Activated naive CD4-positive, alpha-beta T cell treated with anti-CD3 and anti-CD28 coated beads, Interleukin-2, amount 50 U/mL, for 16 hours (primary cell): ENCODE measurements at places on chromosomes 16 and 17.

DNA sequence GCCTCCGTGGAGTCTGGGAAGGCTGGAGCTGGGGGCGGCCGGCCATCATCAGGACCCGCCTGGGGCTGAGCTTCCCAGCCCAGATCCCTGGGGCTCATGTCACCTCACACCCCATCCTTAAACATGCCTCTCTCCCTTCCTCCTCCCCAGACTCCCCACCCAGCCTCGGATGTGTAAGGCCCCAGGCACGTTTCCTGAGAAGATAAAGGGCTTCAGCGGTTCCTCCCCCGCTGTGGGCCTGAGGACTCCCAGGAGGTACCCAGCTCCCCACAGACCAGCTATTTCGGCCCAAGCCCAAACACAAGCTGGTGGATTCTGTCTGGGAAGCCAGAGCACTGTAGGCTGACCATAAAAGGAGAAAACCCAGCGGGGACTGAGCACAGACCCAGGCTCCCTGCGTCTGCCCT lies 49.2 kb downstream of the MYH11 start:
- DNase-seq: no peak

GRCh38 chr17:12472252-12473173 lies 193.2 kb upstream of the MYOCD start:
- DNase-seq: no peak

DNA sequence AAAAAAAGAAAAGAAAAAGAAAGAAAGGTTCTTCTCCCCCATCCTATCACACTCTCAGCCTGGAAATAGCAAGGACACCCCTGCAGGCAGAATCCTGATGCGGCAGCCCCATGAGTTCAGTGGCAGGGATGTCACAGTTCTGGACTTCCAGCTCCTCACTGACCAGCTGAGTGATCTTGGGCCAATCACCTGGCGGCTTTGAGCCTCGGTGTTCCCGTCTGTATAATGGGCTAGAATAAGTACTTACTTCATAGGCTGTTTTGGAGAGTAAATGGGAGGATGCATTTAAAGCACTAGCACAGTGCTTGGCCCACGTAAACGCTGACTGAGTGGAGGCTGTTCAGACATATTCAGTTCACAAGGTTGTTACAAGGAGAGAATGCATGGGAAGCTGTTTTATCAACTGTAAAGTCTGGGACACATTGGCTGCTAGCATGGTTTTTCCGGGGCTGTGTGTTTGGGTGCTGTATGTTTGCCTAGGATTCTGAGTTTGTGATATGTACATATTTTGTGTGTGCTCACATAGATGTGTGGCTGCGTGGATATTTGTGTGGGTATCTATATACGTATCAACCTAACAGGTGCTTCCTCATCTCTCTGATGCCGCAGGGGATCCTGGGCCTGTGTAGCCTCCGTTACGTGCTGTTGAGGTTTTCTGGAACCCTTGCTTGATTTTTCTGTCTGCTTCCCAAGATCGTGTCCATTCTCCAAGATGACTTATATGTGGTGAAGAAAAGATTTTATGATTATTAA lies 3.4 kb downstream of the BHLHA9 start:
- DNase-seq: no peak

DNA sequence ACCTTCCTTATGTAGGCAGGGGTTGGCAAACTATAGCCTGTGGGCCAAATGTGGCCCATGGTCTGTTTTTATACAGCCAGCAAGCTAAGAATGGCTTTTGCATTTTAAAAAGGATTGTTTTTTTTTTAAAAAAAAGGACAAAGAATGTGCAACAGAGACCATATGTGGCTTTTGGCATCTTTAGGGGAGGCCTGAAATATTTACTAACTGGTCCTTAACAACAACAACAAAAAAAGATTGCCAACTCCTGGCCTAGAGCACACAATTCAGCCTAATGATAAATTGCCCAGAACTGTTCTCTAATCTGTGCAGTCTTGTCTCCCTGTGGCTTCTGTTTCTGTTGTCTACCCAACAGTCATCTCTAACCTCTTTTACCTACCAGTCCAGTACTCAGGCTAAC lies 67.1 kb downstream of the SSH2 start:
- no peak for DNase-seq

GRCh38 chr16:58280846-58281301 lies 14.0 kb downstream of the PRSS54 start:
- no peak for DNase-seq

- DNase-seq: peak; percentile 57
Measured at GRCh38 chr16:88561485-88562359, 8.5 kb upstream of the ZC3H18 start.

DNA sequence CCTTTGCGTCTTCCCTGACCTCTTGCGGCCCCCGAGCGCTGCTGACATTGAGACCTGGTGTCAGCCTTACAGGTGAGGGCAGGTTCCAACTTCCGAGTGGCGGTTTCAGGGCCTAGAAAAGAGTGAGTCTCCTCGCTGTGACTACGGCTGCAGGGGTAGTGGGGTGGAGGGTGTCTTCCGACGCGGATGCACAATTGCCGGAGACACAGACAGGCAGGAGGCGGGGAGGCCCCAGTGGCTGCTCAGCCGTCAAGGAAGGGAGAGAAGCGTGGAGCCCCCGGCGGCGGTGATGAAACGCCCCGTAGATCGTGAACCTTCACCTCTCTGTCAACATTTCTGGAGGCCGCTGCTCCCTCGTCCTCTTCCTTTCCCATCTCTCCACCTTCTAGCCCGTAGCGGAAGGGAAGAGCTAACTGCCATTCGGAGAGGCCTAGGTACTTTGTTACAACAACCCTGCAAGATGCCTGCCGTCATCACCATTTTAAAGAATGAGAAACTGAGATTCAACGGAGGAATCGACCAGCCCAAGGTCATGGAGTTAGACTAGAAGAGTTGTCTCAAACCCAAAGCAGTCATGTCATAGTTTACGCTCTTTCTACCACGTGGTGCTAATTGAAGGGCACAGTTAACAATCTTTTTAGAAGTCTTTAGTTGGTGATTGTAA lies 485 bp downstream of the DNAJA3 start:
- no peak for DNase-seq

GRCh38 chr17:17204635-17205231 lies 1.4 kb downstream of the PLD6 start:
- no peak for DNase-seq

DNA sequence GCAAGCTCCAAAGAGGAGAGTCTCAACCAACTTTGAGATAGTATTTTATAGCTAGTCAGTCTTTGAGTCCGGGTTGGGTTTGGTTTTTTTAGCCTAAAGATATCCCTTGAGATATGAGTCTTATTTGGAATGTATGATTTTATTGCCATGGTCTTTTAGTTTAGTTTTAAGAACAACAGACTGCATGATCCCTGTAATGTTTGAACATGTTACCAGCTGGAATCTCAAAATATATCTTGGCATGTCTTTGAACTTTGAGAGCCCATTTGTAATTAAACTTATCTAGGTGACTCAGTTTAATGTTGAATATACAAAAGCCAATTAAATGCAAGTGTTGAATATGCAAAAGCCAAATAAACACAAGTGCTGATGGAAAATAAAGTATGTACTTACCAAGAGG lies 100.6 kb downstream of the TANGO6 start:
- no peak for DNase-seq

DNA sequence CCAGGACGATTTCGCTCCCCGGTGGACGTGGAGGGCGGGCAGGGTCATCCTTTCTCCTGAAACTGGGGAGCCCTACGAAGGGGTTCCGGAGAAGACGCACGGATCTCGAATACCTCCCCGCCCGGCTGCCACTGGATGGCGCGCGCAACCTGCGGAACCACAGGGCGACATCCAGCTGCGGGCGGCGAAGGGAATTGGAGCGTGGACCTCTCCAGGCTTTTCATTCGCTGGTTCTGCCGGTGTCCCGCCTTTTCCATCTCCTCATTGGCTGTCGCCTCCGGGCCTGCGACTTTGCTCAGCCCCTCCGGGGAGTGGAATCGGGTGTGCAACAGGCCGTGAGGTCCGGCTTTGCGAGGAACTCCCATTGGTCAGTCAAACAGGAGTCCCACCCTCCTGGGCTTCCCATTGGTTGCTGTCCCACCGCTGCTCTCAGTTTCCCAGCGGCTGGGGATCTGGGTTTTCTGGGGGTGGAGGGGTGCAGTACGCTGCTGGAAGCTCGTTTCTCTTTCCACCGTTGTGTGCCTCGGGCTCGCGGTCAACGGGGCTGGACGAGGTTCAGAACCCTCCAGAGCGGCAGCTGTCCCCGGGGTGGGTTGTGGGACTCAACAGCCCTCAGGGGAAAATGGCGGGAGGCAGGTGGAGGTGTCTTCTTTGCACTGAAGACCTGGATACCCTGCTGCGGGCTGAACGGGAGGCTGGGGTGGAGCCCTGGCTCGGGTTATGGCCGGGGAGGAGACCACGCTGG lies 14.5 kb downstream of the OR1D5 start:
- peak; percentile 96 for DNase-seq

- DNase-seq: no peak
Measured at GRCh38 chr17:40576113-40576740, 11.0 kb upstream of the CCR7 start.

DNA sequence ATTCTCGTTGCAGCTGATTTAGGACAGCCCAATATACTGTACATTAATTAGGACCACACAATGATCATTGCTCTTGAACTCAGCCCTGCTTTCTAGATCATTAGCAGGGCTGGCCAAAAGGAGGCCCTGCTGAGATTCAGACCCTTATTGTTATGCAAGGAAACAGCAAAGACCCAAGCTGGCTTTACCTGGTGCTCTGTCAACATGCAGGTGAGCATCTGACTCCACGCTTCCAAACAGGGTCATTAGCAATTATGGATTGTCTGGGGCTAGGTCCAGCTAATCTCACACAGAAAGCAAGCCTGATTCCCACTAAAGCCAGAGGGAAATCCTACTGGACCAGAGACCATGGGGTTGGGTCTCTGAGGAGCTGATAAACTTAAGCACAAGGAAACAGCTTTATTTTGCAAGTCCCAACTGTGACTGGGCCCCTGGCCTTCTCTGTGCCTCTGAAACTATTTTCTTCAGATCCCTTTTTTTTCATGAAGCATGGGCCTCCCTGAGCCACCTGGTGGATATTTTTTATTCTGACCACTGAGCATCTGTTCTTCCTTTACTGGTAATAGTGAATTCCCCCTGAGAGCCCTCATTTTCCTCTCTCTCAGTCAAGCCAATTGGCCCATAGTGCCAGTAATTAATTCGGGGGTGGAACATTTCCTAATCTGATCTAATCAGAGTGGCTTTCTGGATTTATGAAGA lies 236.1 kb downstream of the GRIN2A start:
- DNase-seq: no peak

GRCh38 chr17:62064791-62065563 lies at the start of gene MED13:
TSS of gene MED13 (minus strand) at chr17:62065278. CDS start at chr17:62065205, 73 bp downstream.
- peak; percentile 55 for DNase-seq

GRCh38 chr17:57197466-57198071 lies 58.8 kb upstream of the MSI2 start:
- DNase-seq: no peak

DNA sequence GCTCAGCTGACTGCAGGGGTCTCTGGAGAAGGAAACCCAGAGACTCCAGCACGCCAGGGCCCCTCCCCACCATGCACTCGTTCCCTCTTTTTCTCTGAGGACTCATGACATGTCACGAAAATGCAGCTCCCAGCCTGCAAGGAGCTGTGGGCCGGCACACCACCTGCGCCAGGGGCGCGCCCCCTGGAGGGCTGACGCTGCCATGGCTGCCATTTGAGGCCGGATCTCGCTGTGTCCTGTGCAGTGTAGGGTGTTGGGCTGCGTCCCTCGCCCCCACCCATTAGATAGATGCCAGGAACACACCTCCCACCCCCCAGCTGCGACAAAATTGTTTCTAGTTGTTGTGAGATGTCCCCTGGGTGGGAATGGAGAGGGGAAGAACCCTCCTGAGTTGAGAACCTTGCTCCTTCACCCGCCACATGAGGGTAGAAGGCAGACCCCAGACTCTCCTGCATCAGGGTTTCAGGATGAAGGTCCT lies 8.2 kb downstream of the SYNGR2 start:
- peak; percentile 79 for DNase-seq

- no peak for DNase-seq
Measured at GRCh38 chr17:76925441-76925891, 57.3 kb downstream of the MGAT5B start.

DNA sequence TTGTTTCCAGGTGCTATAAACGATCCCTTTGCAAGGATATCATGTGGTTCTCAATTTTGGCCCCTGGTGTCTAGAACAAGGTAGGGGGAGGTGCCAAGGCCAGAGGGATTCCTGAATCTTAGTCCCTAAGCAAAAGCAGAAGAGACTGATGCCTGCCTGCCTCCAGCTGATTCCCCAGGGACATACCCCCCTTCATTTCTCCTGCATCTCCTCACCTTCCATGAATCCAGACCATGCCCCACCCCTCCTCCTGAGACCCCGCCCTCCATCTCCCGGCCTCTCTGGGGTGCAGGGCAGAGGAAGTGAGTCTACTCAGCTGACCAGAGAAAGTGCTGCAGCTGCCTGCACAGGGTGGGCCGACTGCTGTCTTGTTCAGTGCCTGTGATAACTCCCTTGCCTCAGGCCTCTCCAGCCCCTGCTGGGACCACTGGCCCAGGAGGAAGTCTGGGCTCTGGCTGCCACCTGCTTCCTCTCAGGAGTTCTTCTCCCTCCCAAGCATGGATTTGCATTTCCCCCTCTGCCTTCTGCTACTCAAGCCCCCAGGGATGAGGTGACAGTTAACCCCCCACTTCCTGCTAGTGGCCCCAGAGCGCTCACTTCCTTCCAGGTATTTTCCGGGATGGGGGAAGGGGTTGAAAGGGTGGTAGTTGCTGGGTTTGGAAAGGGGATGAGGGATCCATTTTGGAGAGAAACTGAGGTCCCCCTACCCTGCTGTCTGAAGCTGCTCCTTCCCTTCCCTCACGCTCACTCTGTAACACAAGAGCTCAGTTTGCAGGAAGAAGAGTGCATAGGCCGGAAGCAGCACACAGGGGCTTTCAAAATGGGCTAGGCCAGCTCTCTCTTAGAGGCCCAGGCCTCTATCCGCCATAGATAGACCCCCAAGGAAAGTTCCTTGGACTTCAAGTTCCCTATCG lies 10.5 kb upstream of the TSPOAP1 start:
- DNase-seq: peak; percentile 37

DNA sequence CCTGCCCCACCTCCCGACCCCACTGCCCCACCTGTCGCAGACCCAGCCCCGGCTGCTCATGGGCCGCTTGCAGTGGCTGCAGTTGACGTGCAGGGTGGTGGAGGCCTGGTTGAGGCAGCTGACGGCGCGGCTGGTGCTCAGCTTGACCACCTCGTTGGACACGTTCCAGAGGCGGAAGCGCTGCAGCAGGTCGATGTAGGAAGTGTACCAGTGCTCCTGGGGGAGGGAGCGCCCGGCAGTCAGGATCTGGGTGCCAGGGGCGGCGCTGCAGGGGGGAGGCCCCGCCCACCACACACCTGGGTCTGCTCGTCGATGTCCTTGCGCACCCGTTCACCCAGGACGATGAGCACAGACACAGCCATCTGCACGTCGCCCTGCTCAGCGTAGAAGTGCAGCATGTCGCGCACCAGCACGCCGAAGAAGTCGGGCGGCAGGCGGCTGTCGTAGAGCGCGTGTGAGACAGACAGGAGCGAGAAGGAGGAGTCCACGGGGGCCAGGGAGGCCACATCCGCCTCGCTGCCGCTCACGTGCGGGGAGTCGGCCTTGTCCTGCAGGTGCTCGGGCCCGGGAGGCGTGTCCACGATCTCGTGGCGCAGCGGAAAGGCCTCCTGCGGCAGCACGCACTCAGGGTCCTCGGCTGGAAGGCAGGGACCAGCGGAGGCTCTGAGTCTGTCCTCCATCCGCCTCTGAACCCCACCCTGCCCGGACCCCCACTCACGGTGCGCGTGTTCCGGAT lies 995 bp upstream of the JMJD8 start:
- no peak for DNase-seq

- no peak for DNase-seq
Measured at GRCh38 chr17:75808905-75809621, 24.5 kb downstream of the UNK start.
